GM23248 (cell line): ENCODE measurements at places on chromosomes 11 and 22. TPM values are rescaled to one million over a fixed set of nuclear protein-coding genes. Genes with fewer than 3 reads are reported as not detected.

The LRP5 gene
- 3.0 and 4.3 TPM in 2 replicates for total RNA-seq

GRCh38 chr11:114281388-114281956 lies 14.7 kb upstream of the NNMT start:
- no peak for DNase-seq

DNA sequence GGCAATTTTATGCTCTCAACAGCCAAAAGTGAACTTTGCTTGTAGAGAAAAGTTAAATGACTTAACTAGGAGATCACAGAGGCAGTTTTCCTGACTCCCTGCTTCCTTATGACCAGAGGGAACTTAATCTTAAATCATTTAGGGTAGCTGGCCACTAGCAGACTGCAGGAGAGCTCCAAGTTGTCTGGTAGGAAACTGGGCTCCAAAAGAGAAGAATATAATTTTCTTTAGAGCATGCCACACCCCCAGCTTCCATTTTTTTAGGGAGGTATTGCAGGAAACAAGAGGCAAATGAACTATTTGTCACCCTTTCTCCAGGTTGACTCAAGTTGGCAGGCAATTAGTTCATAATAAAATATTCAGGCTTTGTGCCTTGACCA lies 2.6 kb downstream of the METTL15 start:
- DNase-seq, result peak; percentile 57

The KRTAP5-2 gene
- not detected in 2 replicates for total RNA-seq

DNA sequence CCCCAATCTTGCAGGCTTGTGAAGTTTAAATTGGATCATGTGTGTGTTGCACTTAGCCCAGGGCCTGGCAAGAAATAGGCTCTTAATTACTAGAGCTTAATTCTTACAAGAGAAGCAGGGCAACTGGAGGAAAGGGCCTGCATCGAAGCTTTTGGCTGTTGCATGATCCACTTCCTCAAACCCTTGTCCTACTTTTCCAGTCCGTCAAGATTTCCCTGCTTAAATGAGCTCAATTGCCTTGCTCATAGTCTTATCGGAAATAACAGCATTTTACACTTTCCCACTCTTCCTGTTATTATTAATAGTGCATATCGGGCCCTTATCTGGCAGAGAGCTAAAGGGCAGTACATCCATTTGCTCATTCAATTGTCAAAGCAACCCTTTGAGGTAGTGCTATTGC lies 18.1 kb downstream of the DTX4 start:
- no peak for DNase-seq

DNA sequence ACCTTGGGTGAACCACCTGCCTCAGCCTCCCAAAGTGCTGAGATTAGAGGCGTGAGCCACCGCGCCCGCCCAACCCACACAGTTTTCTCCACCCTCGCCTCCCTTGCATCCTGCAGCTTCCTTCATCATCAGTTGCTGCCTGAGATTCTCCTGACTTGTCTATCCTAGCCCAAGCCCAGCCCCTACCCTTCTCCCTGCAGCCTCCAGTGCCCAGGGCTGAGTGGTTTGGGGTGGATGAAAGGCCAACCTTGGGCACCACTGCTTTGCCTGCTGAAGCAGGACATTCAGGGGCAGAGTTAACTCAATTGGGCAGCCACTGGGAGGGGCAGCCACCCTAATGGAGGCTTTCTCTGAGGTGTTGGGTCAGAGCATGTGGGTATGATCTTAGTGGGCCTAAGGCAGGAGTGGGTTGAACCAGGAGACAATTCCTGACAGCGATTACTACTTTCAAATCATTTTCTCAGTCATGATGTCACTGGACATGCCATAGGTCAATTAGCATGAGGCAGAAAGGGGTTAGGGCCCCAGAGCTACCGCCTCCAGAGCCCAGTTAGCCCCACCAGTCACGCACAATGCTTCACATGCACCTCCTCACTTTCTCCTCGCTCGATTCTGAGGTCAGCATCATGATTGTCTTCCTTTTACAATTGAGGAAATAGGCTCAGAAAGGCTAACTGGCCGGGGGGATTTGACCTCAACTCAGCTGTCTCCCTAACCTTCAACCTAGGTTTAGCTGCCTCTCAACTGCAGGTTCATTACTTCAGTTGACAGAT lies 1.0 kb upstream of the FKBP2 start:
- no peak for DNase-seq

The HTR3B gene
- total RNA-seq, result not detected in 2 replicates

DNA sequence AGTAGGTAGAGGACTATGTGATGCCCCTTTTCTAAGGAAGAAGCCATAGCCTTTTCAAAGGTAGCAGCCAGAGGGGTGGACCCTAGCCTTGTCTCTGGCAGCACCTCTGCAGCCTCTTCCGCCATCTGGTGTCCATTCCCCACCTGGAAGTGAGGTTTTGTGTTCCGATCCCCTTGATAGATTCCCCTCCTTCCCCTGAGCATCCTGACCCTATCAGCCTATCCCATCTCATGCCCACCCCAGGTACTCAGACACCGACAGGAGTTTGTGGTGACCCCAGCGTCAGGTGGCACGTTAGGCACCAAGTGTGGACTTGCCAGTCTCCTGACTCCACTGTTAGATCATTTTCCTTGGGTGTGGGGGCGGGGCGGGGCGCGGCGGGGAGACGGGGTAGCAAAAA lies 398 bp upstream of the FAM89B start:
- peak; percentile 61 for DNase-seq

GRCh38 chr11:95153857-95154246 lies 64.2 kb downstream of the ENDOD1 start:
- DNase-seq, result no peak

DNA sequence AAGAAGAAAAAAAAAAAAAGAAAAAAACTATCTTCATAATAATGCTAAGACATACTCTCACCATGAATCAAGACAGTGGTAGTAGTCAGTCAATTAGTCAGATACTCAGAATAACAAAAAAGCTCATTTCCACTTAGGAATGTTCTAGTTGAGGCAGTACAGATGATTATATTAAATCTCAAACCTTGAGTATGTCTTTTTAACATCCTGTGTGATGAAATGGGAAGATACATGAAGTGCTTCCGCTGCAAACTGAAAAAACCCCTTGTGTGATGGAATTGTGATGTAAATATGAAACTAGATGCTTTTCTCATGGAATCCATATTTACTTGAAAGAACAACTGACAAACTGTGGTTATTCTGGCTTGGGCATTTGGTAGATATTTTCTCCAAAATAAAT lies 13.7 kb downstream of the AMOTL1 start:
- peak; percentile 83 for DNase-seq

The LINC01488 gene
- not detected in 2 replicates for total RNA-seq

The DRG1 gene
- 65.0 and 73.0 TPM in 2 replicates for total RNA-seq

The MMP11 gene
- 2.9 and 18.2 TPM in 2 replicates for total RNA-seq

The CCDC81 gene
- total RNA-seq, result under 0.01 and 0.13 TPM in 2 replicates

GRCh38 chr22:43207849-43208702 lies 21.1 kb upstream of the TTLL12 start:
- DNase-seq, result no peak

- no peak for DNase-seq
Measured at GRCh38 chr22:40430991-40431390, 60.6 kb downstream of the SGSM3 start.

DNA sequence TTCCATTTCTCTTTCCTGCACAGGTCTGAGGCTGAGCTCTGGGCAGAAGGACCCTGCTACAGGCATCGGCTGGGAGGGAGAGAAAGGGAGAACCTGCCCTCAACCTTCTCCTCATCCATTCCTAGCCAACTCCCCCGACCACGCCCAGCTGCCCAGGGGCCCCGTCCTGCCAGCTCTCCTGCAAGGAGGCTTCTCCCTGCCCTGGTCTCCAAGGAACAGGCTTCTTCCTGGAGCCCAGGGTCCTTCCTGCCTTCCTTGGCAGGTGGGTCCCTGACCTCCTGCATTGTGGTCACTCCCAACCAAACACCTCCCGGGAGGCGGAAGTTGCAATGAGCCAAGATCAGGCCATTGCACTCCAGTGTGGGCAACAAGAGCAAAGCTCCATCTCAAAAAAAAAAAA lies 12.5 kb upstream of the HMOX1 start:
- no peak for DNase-seq

DNA sequence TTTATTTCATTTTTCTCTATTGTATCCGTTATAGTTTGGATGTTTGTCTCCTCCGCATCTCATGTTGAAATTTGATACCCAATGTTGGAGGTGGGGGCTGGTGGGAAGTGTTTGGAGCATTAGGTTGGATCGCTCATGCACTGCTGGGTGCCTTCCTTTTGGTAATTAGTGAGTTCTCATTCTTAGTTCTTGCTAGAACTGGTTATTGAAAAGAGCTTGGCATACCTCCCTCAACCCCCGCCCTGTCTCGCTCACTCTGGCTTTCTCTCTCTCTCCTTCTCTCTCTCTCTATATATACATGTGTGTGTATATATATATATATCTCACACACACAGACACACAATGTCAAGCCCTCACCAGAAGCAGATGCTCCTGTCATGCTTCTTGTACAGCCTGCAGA lies 978.7 kb downstream of the DLG2 start:
- no peak for DNase-seq

- peak; percentile 55 for DNase-seq
Measured at GRCh38 chr22:28282405-28283067, 363.5 kb upstream of the PITPNB start.

- peak; percentile 55 for DNase-seq
Measured at GRCh38 chr22:42966497-42966896, 48.5 kb downstream of the PACSIN2 start.

GRCh38 chr11:121099885-121100284 lies 1.2 kb upstream of the TECTA start:
- DNase-seq, result peak; percentile 50

- DNase-seq, result no peak
Measured at GRCh38 chr11:109155291-109155690, 266.7 kb upstream of the C11orf87 start.

The OR10D3 gene
- total RNA-seq, result not detected in 2 replicates

- DNase-seq, result peak; percentile 99
Measured at GRCh38 chr22:20569059-20570058, 61.9 kb downstream of the MED15 start.

DNA sequence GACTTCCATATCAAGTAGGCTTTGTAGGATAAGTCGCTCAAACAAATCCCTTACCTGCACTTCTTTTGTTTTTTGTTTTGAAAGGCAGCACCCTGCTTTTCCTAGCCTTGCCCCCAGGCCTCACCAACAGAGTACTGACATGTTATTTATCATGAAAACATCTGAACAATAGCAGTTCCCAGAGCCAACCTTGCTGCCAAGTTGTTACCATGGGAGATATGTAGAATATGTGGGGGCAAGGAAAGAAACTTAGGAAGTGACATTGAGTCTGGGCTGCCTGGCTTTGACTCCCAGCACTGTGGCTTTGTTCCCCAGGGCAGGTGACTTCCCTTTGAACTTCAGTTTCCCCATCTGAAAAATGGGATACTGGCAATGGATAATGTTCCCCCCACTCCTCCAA lies 53.4 kb upstream of the CRYBB3 start:
- no peak for DNase-seq

The MTFP1 gene
- total RNA-seq, result 6.6 and 18.3 TPM in 2 replicates

- no peak for DNase-seq
Measured at GRCh38 chr11:127632546-127632945, 632.0 kb upstream of the KIRREL3 start.

DNA sequence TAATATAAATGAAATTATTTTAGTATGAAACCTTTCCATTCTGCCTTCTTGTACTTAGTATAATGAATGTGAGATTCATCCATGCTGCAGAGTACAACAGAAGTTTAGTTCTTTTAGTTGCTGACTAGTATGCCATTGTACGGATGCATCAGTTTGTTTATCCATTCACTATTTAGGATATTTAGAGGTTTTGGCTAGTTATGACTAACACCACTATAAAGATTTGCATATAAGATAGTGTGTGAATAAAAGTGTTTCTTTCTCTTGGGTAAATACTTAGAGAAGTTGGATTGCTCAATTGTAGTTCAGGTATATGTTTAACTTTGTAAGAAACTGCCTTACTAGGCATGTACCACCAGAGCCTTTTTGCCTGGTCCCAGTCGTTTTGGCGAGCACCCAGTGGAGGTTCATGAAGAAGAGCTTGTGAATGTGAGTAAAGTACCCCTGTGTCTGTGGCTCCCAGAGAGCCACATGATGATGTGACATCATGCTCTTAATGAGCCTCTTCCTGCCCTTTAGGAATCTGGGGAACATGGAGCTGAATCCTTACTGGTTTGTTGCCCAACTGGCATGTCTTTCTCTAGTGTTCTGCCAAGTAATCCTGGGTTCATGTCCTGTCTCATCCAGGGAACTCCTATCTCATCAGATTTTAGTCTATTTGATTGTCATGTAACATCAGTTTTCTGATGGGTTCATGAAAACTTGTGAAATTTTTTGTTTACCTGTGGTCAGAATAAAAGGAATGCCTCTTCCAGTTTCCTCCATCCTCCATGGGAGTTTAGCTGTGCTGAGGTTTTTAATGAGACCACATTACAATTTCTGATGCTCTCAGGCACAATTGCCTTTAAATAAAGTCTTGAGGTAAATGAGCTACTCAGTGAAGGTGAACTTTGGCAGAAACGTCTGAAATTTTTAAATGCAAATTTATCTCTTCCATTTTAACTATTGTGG lies 234.8 kb downstream of the CASP12 start:
- no peak for DNase-seq

DNA sequence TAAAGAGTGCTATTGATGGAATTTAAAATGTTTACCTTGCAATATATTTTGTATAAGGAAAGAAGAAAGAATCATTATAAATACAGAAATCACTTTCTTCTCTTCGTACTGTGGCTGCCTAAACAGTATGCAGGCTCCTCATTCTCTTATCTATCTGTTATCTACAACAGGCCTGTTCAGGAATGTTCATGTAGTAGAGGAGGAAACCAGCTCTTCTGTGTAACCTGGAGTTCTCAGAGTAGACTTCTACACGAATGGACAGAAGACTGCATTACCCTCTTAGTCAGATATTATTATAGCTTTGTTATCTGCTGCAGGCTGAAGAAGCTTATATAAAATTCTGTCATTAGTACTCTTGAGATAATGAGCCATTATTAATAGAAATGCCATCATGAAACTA lies 1225.9 kb upstream of the CNTN5 start:
- no peak for DNase-seq

The SAA4 gene
- not detected in 2 replicates for total RNA-seq

The HTR3A gene
- not detected in 2 replicates for total RNA-seq

- peak; percentile 36 for DNase-seq
Measured at GRCh38 chr11:61552108-61552635, 28.7 kb downstream of the SYT7 start.

The MAPK8IP2 gene
- 0.38 TPM in 1 of 2 replicates, not detected in the other for total RNA-seq

DNA sequence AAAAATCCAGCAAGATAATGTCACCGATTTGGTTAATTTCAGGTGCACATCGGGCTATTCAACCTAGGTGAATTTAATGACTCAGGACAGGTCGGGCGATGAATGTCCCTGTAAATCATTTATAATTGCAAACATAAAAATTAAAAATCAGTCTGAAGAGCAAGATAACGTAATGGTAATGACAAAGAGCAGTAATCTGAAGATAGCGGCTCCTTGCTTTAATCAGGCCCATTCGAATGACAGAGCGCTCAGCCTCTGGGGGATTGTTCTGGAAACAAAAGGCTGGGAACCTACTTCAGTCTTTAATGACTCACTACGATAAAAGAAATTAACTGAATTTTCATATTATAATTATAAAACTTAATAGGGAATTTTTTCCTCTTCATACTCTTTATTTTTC lies 61.3 kb downstream of the RCN1 start:
- DNase-seq, result no peak

- DNase-seq, result no peak
Measured at GRCh38 chr22:37594237-37594636, 14.3 kb upstream of the LGALS2 start.

- DNase-seq, result no peak
Measured at GRCh38 chr11:40387240-40387980, 1072.0 kb downstream of the LRRC4C start.
